Ovary (tissue), 10 donors: ENCODE measurements at places on chromosomes 4 and X.

DNA sequence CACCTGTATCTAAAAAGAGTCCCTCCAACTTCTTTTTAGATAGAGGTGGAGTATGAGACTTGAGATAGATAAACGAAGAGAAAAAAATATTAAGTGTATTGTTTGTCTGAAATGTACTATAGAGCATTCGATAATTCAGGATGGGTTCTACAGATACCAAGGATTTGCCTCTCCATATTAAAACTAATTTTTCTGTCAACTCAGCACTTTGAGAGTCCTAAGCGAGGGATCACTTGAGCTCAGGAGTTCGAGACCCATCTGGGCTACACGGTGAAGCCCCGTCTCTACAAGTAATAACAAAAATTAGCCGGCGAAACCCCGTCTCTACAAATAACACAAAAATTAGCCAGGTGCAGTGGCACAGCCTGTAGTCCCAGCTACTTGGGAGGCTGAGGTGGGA, 1.5 kb downstream of the DNAAF6 start:
- H3K4me1 ChIP-seq, result no peaks in the 10 kb centered on the region
- DNase-seq, result no peak
- no peak overlapping the region for H3K4me3 ChIP-seq

DNA sequence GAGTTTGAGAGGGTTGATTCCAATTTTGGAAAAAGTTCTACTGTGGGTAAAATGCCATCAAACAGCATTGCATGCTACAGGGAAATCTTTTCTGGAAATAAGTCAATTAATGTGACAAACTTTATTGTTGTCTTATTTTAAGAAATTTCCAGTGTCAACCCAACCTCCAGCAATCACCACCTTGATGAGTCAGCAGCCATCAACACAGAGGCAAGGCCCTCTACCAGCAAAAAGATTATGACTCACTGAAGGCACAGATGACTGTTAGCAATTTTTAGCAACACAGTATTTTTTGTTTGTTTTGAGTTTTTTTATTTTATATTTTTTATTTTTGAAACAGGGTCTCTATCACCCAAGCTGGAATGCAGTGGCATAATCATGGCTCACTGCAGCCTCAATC, 165.4 kb upstream of the C1QTNF7 start:
- H3K4me3 ChIP-seq, result no peak overlapping the region
- no peaks in the 10 kb centered on the region for H3K36me3 ChIP-seq
- H3K4me1 ChIP-seq, result no peaks in the 10 kb centered on the region
- DNase-seq, result no peak
- H3K27me3 ChIP-seq, result no peaks in the 10 kb centered on the region

- no peak for DNase-seq
- H3K27ac ChIP-seq, result no peak overlapping the region
- H3K27me3 ChIP-seq, result no peaks in the 10 kb centered on the region
- no peaks in the 10 kb centered on the region for H3K36me3 ChIP-seq
Observed at GRCh38 chrX:56281789-56282188, 49.6 kb downstream of the KLF8 start.

DNA sequence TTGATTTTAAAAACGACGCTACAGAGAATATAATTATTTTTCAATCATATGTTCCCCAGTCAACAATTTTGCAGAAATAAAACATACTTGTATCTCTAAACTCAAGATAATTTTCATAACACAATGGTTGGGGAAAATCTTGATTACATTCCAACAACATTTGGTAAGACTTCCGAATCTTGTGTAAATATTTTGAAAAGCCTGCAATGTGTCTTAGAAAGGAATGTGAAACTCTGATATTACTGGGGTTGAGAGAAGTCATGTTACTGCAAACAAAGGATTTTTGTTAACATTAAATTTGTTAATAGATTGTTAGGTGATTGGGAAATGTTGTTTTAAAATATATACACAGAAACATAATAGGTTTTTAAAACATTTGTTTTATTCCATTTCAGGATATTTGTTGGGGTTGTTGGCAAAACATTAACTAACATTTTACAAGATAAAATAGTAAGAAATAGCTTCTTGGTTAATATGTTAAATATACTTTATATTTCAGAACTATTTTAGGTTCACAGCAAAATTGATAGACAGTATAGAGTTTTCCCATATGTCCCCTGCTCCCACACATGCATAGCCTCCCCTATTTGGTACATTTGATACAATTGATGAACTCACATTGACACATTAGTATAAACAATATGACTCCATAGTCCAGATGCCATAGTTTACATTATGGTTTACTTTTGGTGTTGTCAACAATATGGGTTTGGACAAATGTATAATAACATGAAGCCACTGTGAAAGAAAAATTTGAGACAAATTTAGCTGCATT, 218.6 kb upstream of the FAM47A start:
- no peaks in the 10 kb centered on the region for H3K36me3 ChIP-seq
- H3K27ac ChIP-seq, result no peak overlapping the region
- DNase-seq, result no peak
- H3K4me1 ChIP-seq, result no peaks in the 10 kb centered on the region
- H3K27me3 ChIP-seq, result no peaks in the 10 kb centered on the region

GRCh38 chrX:24264383-24264782, 49.5 kb downstream of the SUPT20HL2 start:
- H3K27me3 ChIP-seq, result no peaks in the 10 kb centered on the region
- H3K4me3 ChIP-seq, result no peak overlapping the region
- H3K36me3 ChIP-seq, result no peaks in the 10 kb centered on the region
- no peaks in the 10 kb centered on the region for H3K4me1 ChIP-seq

DNA sequence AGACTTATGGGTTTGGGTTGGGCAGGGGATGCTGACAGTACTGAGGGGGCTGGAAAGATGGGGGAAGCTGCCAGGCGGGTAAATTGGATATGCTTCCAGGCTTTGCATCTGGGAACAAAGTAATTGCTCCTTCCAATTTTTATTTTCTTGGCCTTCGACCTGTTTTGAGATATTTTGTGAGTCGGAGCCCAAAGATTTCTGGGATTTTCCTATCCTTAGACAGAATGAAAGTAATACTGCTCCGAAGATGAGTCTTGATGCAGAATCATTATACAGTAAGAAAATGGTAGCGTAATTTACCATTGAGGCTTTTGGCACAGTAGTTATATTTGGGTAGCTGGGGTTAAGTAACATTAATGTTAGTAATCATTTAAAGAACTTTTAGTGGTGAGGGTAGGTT, 1.4 kb downstream of the SMARCA5 start:
- H3K4me3 ChIP-seq, result peak overlapping the region; percentile 96
- H3K36me3 ChIP-seq, result no peaks in the 10 kb centered on the region
- peaks cover 3% of the 10 kb centered on the region for H3K4me1 ChIP-seq

DNA sequence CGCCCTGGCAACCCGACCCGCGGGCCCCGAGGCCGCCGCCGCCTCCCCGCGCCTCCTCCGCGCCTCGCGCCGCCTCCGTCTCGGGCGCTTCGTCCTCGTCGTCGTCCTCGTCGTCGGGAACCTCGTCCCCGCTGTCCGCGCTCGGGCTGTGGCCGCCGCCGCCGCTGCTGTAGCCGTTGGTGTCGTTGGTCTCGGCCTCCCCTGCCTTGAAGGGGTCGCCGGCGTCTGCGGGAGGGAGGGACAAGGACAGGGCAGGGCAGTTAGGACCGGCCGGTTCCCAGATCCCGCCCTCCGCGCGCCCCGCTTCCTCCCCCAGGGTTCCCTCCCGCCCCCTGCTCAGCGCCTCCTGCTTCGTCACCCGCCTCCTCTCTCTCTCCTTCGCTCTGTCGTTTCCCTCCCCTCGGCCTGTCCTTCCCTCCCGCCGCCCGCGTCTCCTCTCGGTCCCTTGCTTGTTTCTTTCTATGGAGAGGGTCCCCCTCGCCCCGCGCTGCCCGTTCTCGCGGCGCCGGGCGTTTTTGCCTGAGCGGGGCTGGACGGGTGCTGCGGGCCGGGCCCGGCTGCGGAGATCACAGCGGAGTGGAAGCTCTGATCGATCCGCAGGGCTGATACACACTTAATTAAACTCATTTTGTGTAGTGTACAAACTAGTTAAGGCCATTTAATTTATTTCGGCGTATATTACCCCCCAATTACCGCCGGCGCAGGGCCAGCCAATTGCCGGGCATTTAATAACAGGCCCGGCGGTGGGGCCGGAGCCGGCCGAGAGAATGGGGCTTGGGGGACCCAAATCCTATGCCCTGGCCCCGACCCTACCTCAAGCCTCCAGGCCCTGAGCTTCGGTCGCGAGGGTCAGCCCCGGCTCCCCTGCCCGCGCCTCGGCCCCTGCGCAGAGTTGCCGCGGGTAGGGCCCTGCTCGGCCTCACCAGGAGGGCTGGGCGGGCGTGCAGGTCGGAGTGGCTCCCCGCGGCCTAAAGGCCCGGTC, 2.4 kb downstream of the NKX1-1 start:
- H3K4me3 ChIP-seq, result no peak overlapping the region
- H3K27ac ChIP-seq, result no peak overlapping the region
- no peaks in the 10 kb centered on the region for H3K36me3 ChIP-seq
- H3K4me1 ChIP-seq, result no peaks in the 10 kb centered on the region

DNA sequence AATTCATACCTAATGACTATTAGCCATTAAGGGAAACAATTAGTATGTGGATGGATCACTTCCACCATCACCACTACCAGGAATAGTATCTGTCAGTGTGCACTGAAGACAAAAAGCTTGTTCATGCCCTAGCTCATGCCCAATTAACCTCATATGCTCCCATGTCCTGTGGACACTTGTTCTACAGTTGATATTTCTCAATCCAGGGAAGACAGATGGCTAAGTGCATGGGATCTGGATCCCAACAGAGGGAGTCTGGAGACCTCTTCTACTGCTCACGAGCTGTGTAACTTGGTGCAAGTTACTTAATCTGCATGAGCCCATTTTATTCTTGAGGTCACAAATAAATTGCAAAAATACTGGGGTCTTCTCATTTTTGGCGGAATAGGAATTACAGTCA, 23.7 kb downstream of the AMOT start:
- H3K27ac ChIP-seq, result no peak overlapping the region
- H3K4me1 ChIP-seq, result no peaks in the 10 kb centered on the region
- no peak for DNase-seq
- no peaks in the 10 kb centered on the region for H3K27me3 ChIP-seq
- no peak overlapping the region for H3K4me3 ChIP-seq
- no peaks in the 10 kb centered on the region for H3K36me3 ChIP-seq

DNA sequence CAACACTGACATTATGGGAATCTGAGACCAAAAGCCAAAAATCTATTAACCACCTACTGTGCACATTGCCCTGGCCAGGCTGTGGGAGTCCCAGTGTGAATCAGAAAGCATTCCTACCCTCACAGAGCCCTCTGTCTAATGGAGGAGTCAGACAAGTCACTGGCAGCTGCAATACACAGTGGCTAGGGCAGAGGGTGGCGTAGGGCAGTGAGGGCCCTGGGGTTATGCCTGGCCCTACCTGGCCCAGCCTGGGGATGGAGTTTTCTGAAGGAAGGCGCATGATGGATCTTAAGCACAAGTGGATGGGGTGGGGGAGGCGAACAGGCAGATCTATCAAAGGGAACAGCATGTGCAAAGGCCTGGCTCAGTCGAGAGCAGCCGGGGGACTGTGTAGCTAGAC, 10.8 kb downstream of the JAKMIP1 start:
- no peaks in the 10 kb centered on the region for H3K36me3 ChIP-seq
- H3K4me3 ChIP-seq, result no peak overlapping the region
- H3K27ac ChIP-seq, result no peak overlapping the region
- H3K4me1 ChIP-seq, result no peaks in the 10 kb centered on the region

- H3K27ac ChIP-seq, result no peak overlapping the region
- no peaks in the 10 kb centered on the region for H3K27me3 ChIP-seq
- no peak overlapping the region for H3K4me3 ChIP-seq
- H3K36me3 ChIP-seq, result no peaks in the 10 kb centered on the region
Observed at GRCh38 chr4:142614621-142615323, 231.3 kb downstream of the INPP4B start.

GRCh38 chr4:53905941-53906377, 158.4 kb downstream of the CHIC2 start:
- peaks cover 7% of the 10 kb centered on the region for H3K4me1 ChIP-seq
- H3K27me3 ChIP-seq, result no peaks in the 10 kb centered on the region

DNA sequence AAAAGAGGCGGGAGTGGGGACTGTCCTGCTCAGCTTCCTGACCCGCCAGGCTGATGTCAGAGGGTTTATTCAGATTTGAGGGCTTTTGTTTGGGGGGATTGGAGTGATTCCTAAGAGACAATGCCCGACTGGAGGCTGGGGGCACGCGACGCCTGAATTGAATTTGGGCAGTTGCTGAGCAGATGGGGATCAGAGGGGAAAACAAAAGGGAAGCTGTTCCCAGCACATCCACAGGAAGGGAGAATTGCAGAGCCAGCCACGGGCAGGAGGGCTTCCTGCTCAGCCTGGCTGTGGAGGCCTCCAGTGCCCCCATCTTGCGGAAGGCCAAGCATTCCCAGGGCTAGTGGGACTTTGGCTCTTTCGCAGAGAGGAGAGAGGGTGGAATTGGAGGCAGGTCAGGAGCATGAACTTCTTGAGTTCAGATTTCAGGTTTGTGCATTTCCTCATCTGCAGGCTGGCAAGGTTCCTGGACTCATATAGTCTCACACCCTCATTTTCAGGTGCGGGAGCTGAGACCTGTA, 162.8 kb downstream of the NHS start:
- H3K4me3 ChIP-seq, result no peak overlapping the region
- no peak overlapping the region for H3K27ac ChIP-seq
- no peaks in the 10 kb centered on the region for H3K4me1 ChIP-seq
- H3K27me3 ChIP-seq, result no peaks in the 10 kb centered on the region

GRCh38 chr4:99180382-99181070, 36.4 kb upstream of the ADH4 start:
- H3K36me3 ChIP-seq, result no peaks in the 10 kb centered on the region
- DNase-seq, result peak; percentile 45
- no peak overlapping the region for H3K27ac ChIP-seq
- peaks cover 2% of the 10 kb centered on the region for H3K4me1 ChIP-seq
- no peak overlapping the region for H3K4me3 ChIP-seq
- no peaks in the 10 kb centered on the region for H3K27me3 ChIP-seq

DNA sequence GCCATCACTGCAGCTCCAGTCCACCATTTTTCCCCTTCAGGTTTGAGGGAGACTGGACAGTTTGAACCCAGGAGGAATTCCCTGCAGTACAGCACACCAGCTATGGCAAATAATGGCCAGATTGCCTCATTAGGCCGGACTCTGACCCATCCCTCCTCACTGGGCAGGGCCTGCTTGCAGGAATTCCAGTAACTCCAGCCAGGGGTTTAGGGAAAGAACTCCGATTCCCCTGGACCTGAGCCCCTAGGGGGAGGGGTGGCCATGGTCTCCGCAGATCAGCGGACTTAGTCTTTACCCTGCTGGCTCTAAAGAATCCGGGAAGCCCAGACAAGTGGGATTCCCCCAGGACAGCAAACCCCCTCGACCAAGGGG, 342.8 kb downstream of the DMD start:
- no peaks in the 10 kb centered on the region for H3K27me3 ChIP-seq
- no peak for DNase-seq
- H3K36me3 ChIP-seq, result no peaks in the 10 kb centered on the region
- H3K4me1 ChIP-seq, result no peaks in the 10 kb centered on the region
- no peak overlapping the region for H3K4me3 ChIP-seq

DNA sequence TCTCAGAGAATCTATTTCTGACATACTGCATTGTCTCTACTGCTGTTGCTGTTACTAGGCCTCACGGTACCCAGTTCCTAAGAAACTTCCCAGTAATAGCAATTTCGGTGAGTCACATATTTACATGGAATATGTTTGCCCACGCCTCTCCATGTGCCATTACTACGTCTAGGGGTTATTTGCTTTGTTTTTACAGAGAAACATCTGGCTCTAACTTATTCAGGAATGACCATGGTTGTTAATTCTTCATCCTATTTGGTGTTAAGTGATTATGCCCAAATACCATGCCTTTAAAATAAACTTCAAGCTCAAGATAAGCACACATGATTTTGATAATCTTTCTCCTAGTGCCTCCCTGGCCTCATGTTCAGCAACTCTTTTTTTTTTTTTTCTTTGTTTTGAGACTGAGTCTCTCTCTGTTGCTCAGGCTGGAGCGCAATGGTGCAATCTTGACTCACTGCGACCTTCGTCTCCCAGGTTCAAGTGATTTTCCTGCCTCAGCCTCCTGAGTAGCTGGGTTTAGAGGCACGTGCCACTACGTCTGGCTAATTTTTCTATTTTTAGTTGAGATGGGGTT, 101.0 kb upstream of the HS3ST1 start:
- no peaks in the 10 kb centered on the region for H3K4me1 ChIP-seq
- H3K36me3 ChIP-seq, result no peaks in the 10 kb centered on the region
- DNase-seq, result no peak
- no peak overlapping the region for H3K4me3 ChIP-seq
